ENCODE measurements at places on chromosomes 6 and 20. TPM values are rescaled to one million over a fixed set of nuclear protein-coding genes. Genes with fewer than 3 reads are reported as not detected.

The TRIM31 gene
- not detected for total RNA-seq

The POPDC3 gene
- not detected for total RNA-seq

The SUN5 gene
- not detected for total RNA-seq

The CTAGE9 gene
- not detected for total RNA-seq

The BMP5 gene
- not detected for total RNA-seq

The OR12D1 gene
- not detected for total RNA-seq

The NKAIN2 gene
- total RNA-seq, result not detected

The TMEM14B gene
- 44.1 TPM for total RNA-seq

The PIGT gene
- 157 TPM for total RNA-seq

The CDH26 gene
- total RNA-seq, result 0.75 TPM

DNA sequence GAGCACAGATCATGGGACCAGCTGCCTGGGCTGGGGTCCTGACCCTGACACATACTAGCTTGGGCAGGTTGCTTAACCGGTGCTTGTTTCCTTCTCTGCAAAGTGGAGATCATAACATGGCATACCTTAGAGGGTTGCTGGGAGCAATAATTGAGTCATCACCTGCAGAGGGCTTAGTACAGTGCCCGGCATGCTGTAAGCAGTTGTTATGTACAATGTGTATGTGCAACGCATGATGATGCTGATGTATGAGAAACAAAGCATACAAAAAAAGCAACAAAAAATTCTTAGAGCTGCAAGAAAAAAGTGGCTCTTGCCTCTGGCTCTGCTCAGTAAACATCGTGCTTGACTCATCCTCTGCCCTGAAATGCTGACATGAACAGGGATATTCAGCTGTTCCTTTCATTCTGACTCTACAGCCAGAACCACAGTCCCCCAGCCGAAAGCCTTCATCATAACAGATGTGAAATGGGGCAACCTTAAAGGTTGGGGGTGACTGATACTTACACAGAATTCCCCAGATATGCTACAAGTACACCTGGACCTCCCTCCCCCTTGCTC lies 91.7 kb downstream of the CLIC5 start:
- no peaks in the 10 kb centered on the region for H3K27me3 ChIP-seq
- H3K4me1 ChIP-seq, result no peaks in the 10 kb centered on the region
- H3K4me3 ChIP-seq, result no peak overlapping the region
- no peak overlapping the region for H3K27ac ChIP-seq
- H3K36me3 ChIP-seq, result no peaks in the 10 kb centered on the region
- DNase-seq, result no peak

DNA sequence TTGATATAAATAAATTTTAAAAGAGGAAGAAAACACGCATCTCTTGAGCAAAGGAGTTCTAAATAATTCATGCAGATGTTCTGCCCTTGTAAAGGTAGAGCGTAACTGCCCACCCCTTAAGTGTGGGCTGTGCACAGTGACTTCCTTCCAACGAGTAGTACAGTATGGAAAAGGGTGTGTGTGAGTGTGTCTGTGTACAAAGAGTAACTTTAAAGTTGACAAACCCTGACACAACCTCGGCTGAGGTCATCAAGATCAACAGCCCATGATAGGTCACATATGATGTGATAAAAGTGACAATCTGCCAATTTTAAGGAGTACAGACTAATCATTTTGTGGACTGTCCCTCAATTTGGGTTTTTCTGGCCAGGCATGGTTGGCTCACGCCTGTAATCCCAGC lies 225.7 kb downstream of the ATXN1 start:
- H3K27ac ChIP-seq, result no peak overlapping the region
- no peak for DNase-seq
- H3K27me3 ChIP-seq, result no peaks in the 10 kb centered on the region
- H3K36me3 ChIP-seq, result no peaks in the 10 kb centered on the region
- H3K4me3 ChIP-seq, result no peak overlapping the region
- no peaks in the 10 kb centered on the region for H3K4me1 ChIP-seq

GRCh38 chr6:16060039-16060438 lies 68.8 kb upstream of the MYLIP start:
- no peak overlapping the region for H3K27ac ChIP-seq
- H3K4me3 ChIP-seq, result no peak overlapping the region
- H3K27me3 ChIP-seq, result no peaks in the 10 kb centered on the region
- no peaks in the 10 kb centered on the region for H3K4me1 ChIP-seq
- H3K36me3 ChIP-seq, result no peaks in the 10 kb centered on the region

- H3K4me1 ChIP-seq, result no peaks in the 10 kb centered on the region
- H3K4me3 ChIP-seq, result no peak overlapping the region
- no peak for DNase-seq
- no peaks in the 10 kb centered on the region for H3K27me3 ChIP-seq
- H3K36me3 ChIP-seq, result no peaks in the 10 kb centered on the region
- no peak overlapping the region for H3K27ac ChIP-seq
These were observed 42.8 kb downstream of the HNF4A start for GRCh38 chr20:44398335-44398734.

GRCh38 chr20:37421988-37422387 lies 76.0 kb downstream of the SRC start:
- peaks cover 16% of the 10 kb centered on the region for H3K27me3 ChIP-seq
- no peak overlapping the region for H3K4me3 ChIP-seq
- no peak overlapping the region for H3K27ac ChIP-seq
- no peak for DNase-seq
- H3K36me3 ChIP-seq, result no peaks in the 10 kb centered on the region
- H3K4me1 ChIP-seq, result no peaks in the 10 kb centered on the region

DNA sequence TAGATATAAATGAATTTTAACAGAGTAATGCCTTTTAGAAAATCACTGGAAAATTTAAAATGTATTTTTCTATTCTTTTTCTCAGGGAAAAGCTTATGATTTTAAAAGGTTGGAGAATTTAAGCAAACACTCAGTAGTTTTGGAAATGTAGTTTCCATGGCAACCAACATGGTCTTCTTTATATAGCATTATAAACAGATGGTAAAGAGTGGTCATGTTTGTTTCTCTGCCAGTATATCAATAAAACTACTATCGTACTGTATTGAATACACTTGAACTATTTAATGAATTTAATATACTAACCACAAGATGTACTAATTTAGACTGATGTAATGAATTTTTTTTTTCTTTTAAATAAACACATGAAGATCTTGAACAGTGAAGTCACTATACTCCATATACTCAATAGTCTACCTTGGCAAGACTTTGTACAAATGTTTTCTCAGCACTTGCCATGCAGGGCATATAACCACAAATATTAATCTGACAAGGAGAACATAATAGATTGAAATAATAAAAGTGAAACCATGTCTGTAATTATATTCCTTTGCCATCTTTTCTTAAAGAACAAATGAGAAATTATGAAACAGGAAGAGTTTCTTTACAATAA lies 105.5 kb downstream of the PDSS2 start:
- no peak overlapping the region for H3K27ac ChIP-seq
- no peak for DNase-seq
- H3K4me1 ChIP-seq, result no peaks in the 10 kb centered on the region
- H3K27me3 ChIP-seq, result no peaks in the 10 kb centered on the region
- no peaks in the 10 kb centered on the region for H3K36me3 ChIP-seq

DNA sequence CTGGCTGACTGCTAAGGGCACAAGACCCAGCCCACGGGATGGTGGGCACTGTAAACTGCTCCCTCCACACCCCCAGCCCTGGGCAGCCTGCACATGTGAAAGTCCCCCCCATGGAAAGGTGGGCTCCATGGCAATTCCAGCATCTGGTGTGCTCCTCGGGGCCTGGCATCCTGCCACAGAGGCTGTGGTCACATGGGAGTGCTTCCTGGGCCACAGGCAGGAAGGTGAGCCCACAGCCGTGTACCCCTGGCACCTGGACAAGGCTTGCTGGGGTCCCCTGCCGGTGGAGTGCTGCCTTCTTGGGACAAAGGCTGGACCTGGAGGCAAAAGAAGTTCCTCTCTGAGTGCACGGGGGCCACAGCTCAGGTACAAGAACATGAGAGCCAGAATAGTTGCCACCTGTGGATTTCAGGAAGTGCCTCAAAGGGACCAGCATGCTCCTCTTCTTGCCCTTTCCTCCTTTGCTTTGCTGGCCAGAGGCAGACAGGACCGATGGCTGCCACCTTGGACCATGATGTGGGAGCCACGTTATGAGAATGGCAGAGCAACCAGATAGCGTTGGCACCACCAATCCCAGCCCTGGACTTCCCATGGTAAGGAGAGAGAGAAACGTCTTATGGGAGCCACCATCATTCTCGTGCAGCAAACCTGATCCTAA lies 120.2 kb upstream of the MLN start:
- no peaks in the 10 kb centered on the region for H3K36me3 ChIP-seq
- DNase-seq, result no peak
- no peaks in the 10 kb centered on the region for H3K27me3 ChIP-seq
- no peak overlapping the region for H3K27ac ChIP-seq
- no peak overlapping the region for H3K4me3 ChIP-seq

GRCh38 chr6:5513408-5513807 lies 252.1 kb downstream of the FARS2 start:
- H3K36me3 ChIP-seq, result no peaks in the 10 kb centered on the region
- DNase-seq, result no peak
- H3K4me1 ChIP-seq, result peaks cover 12% of the 10 kb centered on the region
- H3K27ac ChIP-seq, result no peak overlapping the region

DNA sequence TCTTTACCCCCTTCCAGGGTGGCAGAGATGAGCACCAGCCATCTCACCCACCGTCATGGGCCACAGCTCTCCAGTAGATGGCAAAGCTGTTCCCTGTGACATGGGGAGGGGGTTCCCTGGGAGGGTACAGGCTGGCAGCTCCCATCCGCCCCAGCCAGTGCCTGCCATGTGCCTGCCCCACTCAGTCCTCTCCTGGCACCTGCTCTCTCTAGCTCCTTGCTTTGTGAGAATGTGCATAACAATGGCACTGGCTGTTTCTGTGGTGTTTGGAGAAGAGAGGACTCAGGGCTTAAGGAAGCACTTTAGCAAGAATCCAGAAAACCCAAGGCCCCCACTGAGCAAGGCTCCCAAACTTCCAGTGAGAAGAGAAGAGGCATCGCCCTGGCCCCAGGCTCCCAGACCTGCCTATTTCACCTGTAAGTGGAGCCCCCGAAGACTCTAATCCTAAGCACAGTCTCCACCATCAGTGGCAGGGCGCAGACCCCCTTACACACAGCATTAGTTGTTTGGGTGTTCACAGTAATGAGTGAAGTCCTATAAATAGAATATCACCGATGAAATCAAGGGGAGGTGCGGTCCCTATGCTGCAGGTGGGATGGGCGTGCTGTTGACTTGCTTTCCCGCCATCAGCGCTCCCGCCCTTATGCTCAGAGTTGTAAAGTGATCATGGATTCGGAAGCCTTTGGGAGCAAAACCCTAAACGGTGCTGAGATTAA lies 110.2 kb downstream of the AGPAT4 start:
- H3K36me3 ChIP-seq, result peaks cover 23% of the 10 kb centered on the region
- no peak overlapping the region for H3K4me3 ChIP-seq
- H3K4me1 ChIP-seq, result no peaks in the 10 kb centered on the region
- DNase-seq, result no peak
- H3K27me3 ChIP-seq, result no peaks in the 10 kb centered on the region

- H3K27ac ChIP-seq, result no peak overlapping the region
- no peaks in the 10 kb centered on the region for H3K27me3 ChIP-seq
- H3K4me3 ChIP-seq, result no peak overlapping the region
- peak; percentile 34 for DNase-seq
- no peaks in the 10 kb centered on the region for H3K4me1 ChIP-seq
These were observed 9.6 kb downstream of the C6orf136 start for GRCh38 chr6:30656513-30656912.

DNA sequence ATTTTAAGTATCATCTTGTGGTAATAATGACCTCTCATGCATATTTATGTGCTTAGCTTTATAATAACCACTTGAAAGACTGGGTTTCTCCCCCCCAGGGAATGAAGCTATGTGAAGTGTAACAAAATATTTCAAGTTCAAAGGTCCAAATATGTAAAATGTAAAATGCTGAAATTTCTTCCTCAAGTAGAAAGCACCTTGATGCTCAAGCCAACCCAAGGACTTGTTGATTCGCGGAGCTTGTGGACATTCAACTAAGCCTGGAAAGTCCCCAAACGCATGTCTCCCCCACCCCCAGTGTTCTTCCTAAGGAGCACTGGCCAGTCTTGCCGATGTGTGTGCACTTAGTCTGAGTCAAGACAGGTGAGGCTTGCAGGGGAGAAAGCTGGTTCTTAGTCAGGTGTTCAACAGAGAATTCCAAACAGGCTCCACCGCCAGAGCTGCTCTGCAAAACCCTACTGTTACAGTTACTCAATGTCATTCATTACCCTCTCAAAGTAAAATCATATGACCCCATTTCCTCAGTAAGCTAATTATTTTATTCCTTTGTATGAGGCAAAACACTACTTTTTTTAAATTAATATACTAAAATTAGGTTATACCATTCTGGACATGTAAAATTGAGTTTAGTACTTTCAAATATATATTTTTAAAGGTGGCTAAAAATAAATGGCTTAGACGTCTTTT lies 46.9 kb upstream of the QKI start:
- H3K27ac ChIP-seq, result no peak overlapping the region
- H3K4me1 ChIP-seq, result peaks cover 4% of the 10 kb centered on the region
- H3K27me3 ChIP-seq, result no peaks in the 10 kb centered on the region
- H3K4me3 ChIP-seq, result no peak overlapping the region
- H3K36me3 ChIP-seq, result no peaks in the 10 kb centered on the region

DNA sequence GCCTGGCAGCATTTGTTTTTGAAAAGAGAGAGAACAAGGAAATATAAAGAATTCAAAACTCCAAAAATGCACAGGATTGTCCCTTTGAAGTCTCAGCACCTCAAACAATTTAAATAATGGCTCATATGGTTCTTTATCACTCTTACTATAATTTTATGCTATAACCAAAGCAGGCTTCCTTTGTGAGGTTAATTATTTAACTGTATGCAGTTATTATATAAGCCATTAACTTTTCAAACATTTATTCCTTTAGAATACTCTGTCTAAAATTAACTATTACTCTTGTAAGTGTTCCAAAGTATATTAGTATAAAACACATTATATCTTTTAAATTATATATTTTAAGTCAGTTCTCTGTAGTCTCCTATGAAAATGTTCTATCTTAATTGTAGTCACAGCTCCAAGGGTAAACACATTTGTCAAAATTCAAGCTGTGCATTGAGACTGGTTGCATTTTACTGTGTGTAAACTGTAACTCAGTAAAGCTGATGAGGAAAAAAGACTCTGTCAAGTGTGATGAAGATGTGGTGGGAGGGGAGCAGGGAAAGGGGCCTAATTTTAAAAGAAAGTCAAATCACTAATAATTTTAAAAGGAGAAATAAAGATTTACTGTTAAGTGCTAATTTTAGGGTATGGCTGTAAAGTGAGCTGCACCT lies 20.0 kb upstream of the PLAGL1 start:
- no peak overlapping the region for H3K4me3 ChIP-seq
- H3K27me3 ChIP-seq, result no peaks in the 10 kb centered on the region
- H3K36me3 ChIP-seq, result no peaks in the 10 kb centered on the region
- H3K27ac ChIP-seq, result no peak overlapping the region
- H3K4me1 ChIP-seq, result no peaks in the 10 kb centered on the region
